ENCODE measurements at places on chromosomes 1 and 21.

- no peak for DNase-seq
Observed at GRCh38 chr21:36105327-36105842, 29.5 kb upstream of the CBR3 start.

- no peak for DNase-seq
Observed at GRCh38 chr1:151854658-151855057, 1.1 kb upstream of the THEM5 start.

DNA sequence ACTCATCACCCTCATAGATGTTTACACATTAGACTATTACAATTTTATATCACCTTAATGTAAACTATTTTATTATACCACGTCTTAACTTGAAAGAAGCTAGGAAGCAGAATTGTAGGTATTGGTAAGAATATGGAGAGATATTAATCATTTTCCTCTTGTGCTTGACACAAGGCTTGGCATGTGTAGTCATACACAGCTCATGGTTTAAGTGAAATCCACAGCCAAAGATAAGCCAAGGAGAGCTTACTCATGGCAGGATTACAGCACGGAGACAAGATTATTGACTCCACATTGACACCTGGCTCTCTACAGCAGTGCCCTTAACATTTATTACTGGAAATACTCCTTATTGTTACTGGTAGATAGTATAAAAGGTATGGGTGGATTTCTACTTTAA is 68.4 kb upstream of the ADGRL4 start:
- no peak for DNase-seq

- DNase-seq: no peak
Observed at GRCh38 chr1:207649210-207649753, 4.3 kb downstream of the CR1L start.

GRCh38 chr1:200038981-200039848 is 11.7 kb downstream of the NR5A2 start:
- no peak for DNase-seq

GRCh38 chr1:71593523-71593922 is 512.7 kb upstream of the ZRANB2 start:
- no peak for DNase-seq

DNA sequence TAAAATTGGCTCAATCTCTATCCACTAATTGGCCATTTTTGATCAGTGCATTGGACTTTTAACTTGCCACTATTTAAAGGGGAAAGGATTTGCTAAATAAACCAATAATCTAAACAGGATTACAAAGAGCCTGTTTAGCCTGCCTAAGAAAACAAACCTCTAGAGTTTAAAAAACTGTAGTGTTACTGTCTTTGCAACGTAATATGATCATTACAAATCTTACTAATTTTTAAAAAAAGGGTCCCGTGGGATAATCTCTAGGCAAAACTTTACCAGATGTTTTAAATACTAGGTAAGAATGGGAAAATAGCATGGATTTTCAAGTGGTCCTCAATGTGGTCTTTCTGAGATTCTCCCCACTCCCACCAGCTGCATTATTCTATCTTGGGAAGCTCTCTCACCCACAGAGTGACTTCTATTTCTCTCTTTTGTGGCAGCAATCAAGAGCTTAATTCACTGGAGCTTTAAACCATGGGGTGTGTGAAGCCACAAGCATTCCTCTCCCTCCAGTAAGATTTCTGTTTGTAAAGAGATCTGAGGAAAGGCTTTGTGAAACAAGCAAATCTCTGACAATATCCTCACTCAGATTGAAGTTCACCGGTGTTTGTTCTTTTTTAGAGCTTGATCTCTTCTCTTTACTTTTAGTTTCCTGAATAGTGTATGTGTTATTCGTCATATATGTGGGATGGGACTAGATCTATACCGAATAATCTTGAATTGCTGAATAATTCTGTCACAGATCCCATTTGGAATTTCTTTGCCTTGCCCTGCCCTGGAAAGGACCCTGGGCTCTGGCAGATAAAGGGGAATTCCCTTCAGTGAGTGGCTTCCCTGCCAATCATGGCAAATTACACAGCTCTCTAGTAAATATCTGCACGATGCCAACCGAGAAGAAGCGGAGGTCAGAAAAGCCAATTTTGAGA is 132.2 kb downstream of the TLR5 start:
- DNase-seq: no peak

GRCh38 chr1:163826500-163826899 is 504.7 kb downstream of the NUF2 start:
- DNase-seq: no peak

DNA sequence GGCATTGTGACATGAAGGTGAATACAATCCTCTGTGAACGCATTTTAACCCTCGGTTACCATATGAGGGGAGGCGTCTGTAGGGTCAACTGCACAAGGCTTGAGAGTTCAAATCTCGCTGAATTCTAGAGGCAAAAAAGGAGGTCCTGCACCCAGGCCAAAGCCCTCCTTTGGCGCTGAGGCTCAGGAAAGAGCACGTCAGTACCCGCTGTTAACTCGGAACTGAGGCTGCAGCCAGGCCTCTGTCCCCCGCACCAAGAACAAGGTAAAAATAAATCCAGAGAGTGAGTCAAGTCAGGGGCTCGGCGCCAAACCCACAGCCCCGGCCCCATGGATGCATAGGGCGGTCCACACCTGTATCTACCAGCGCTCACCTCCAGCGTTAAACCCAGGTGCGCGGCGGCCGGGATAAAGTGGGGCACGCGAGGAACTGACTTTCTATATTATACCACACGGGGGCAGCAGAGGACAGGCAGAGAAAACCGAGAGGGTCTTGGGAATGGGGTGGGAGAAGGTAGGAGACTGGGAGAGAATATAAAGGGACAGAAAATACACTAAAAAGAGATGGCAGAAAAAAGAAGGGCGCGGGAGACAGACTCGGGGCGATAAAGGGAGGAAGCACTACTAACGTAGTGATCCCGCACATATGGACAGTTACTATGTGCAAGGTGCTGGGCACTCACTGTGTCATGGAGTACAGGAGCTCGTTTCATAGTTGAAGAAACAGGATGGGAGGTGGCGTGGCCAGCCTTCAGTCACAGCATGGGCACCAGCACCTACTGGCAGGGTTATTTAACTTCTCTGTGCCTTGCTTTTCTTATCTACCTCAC is 54.9 kb downstream of the DMRTA2 start:
- peak; percentile 30 for DNase-seq

GRCh38 chr1:246122071-246122470 is 385.0 kb downstream of the SMYD3 start:
- no peak for DNase-seq

- DNase-seq: no peak
Observed at GRCh38 chr21:34878501-34878900, 170.6 kb downstream of the RUNX1 start.

- no peak for DNase-seq
Observed at GRCh38 chr1:23442751-23443150, 18.2 kb upstream of the TCEA3 start.

DNA sequence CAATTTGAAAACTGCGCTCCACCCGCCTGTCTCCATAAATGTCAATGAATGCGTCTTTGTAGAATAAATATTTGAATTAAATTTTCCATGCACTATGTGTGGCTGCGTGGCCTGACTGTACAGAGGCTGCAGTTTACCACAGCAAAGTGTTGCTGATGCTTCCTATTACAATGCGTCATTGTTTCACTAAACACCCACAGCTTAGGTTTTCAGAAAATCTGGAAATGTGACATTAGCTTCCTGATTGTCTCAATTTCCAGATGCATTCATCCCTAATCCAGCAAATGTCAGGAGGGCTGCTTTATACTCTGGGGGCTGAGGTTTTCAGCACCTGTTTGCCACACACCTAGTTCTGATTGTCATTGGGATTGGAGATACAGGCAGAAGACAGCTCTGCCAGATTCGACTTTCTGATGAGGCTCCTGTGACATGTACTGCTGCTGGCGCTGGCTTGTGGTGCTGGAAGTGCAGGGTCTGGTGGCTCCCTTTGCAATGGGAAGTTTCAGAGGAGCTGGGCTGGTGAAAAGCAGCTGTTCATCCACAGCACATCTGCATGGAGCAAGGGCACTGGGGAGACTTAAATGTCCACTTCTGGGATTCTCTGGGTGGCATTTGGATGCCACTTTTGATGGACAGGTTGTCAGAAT is 40.0 kb downstream of the URB2 start:
- no peak for DNase-seq

DNA sequence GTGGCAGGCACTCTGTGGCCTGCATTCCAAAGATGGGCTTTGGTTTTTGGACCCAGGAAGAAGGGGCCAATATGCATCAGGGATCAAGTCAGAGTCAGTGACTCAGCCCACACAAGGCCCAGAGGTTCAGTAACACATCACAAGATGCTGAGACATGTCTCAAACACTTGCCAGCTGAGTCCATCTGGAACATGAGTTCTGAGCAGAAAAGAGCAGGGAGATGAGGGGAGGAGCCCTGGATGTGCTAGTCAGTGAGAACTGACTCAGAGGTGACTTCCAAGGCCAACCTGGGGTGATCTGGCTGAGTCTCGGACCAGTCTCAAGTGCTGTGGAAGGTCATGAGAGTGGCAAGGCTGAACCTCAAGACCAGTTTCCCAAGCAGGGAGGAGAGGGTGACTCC is 150.1 kb downstream of the CDC7 start:
- no peak for DNase-seq

All from CD4-positive, alpha-beta T cell treated with Interferon alpha-2 for 1 hour (primary cell).